ENCODE measurements at places on chromosomes 3 and 15.

DNA sequence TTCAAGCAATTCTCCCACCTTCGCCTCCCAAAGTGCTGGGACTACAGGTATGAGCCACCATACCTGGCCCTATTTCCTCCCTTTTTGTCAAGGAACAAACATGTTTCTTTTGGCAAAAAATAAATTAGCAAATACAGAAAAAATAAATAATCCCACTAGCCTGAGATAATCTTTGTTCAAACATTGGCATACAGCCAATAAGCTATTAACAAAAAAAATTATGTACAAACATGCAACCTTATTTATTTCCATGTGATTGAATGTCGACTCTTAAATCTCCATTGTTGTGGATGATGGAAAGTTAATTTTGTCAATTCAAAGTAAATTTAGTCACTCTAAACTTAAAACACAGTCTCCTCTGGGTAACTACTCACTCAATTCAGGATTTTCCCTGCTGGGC, 18.3 kb upstream of the IL16 start:
- no peak for DNase-seq

DNA sequence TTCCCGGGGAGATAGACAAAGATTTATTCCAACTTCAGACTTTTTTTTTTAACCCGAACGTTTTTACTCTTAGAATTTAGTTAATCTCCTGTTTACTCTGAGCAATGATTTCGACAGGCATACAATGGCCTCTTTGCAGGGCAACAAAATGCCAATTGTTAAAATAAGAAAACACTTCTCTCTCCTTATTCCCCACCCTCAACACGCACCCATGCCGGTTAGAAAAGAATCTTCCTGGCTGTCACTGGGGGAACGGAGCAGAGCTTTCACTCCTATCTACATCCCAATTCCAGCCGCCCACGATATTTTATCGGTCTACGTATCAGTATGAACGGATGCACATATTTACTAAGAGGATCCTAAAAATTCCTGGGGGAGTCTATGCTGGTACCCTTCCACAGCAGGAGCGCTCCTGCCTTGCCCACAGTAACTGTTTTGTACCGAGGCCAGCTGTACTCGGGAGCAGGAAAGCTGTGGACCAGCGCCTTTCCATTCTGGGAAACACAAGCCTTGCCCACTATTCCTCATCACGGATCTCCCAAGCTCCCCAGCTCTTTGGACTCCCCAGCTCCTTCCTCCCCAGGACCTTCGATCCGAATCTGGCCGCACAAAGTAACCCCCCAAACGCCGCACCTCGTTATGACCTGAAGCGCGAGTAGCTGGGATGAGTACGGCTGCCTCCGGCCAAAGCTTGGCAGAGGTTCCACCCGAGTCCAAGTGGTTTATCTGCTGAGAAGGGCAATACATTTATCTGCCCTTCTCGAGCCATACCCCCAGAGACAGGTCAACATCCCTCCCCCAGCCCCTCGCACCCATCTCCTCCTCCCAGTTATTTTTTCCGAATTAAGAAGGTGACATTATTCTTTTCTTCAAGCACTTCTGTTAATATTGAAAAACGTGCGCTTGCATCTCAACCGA, 2.2 kb upstream of the FOXB1 start:
- no peak for DNase-seq

GRCh38 chr15:47717036-47717612, at the start of gene SEMA6D:
Gene SEMA6D (plus strand): TSS chr15:47717505. CDS start chr15:47759799, 42,294 bp downstream.
- DNase-seq = peak; percentile 93

- peak; percentile 79 for DNase-seq
Observed at GRCh38 chr15:85485956-85486567, 105.7 kb downstream of the AKAP13 start.

DNA sequence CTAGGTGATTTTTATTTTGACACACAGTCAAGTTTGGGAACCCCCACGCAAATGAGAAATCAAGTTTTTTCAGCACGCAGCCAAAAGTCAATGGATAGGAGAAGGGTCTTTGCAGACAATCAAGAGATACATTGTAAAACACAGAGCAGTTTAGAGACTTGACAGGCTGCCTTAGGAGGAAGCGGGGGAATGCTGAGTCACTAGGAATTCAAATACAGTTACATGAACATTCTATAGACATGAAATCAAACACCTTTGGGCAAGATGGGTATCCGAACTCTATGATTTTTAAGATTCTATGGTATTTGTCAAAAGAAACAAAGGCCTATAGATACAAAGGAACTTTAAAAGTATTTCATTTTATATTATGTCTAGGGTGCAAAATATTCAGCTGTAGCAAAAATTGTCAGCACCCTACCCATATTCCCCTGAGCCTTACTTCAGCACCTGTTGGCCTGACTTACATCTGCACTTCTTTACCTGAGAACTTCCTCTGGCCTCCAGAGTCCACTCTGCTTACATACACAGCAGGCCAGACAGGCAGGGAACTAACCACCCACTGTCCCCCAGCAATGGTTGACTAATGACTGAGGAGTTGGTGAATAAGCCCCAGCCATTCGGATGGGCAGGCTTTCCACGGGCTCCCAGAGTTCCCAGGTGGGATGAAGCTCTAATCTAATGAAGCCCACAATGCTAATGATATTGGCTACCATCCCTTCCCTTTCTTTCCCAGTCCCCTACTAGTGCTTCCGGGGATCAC, 289.3 kb upstream of the RORA start:
- no peak for DNase-seq

- DNase-seq = no peak
Observed at GRCh38 chr15:33451385-33451784, 140.6 kb downstream of the RYR3 start.

GRCh38 chr3:100972867-100973266, 20.4 kb downstream of the ABI3BP start:
- no peak for DNase-seq

DNA sequence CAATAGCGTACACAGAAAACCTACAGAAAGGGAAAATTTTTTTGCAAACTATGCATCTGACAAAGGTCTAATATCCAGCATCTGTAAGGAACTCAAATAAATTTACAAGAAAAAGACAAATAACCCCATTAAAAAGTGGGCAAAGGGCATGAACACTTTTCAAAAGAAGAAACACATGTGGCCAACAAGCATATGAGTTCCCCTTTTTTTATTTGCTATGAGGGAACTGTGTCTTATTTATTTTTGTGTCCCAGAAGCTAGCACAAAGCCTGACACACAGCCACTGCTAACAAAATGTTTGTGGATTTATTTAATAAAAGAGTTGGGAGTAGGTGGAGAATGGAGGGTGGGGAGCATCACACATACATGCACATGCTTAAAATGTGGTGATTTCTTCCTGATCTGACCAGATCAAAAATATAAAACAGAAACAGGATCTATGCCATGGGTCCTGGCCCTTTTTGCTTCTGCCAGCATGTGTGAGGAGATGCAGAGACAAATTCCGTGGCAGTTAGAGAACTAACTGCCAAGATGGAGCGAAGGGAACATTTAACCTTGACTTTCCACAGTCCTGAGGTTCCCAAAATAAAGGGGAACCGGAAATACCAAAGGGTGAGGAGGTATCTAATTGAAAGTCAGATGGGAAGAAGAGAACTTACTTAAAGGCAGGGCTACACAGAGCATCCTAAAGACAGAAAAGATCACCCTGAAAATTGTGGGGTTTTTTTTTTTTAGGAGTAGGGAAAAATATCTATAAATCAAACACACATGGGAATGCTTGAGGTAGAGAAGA, at the start of gene TMEM202:
TSS of gene TMEM202 (plus strand) at position 510 of the 793 bp plus-strand sequence. CDS start at position 532, 22 bp downstream.
- DNase-seq = no peak

DNA sequence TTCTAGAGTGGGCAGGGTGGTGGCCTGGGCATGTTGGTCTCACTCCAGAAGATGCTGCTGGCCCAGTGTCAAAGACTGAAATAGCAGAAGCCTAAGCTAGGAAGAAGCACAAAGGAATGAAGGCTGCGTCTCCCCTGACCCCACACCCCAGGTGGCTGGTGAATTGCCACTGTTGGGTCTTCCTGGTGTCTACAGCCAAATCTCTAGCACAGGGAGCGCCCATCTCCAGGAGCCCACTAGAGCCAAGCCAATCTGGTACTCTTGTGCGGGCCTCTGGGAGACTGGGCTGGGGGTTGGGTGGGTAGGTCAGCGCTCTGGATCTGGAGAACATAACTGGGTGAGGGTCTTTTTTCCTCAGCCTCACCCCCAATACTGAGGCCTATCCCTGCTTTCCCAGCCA, 894 bp downstream of the TUSC2 start:
- DNase-seq = no peak

- no peak for DNase-seq
Observed at GRCh38 chr3:2635511-2635910, 474.7 kb downstream of the IL5RA start.

- no peak for DNase-seq
Observed at GRCh38 chr3:38129058-38129457, 7.9 kb downstream of the ACAA1 start.

GRCh38 chr3:151356794-151357462, 27.6 kb upstream of the P2RY13 start:
- no peak for DNase-seq

- DNase-seq = no peak
Observed at GRCh38 chr3:176697284-176697889, 499.9 kb downstream of the TBL1XR1 start.

GRCh38 chr3:48464713-48465221, 18.2 kb downstream of the ATRIP start:
- no peak for DNase-seq

GRCh38 chr15:24862726-24863521, 91.9 kb upstream of the SNRPN start:
- no peak for DNase-seq

DNA sequence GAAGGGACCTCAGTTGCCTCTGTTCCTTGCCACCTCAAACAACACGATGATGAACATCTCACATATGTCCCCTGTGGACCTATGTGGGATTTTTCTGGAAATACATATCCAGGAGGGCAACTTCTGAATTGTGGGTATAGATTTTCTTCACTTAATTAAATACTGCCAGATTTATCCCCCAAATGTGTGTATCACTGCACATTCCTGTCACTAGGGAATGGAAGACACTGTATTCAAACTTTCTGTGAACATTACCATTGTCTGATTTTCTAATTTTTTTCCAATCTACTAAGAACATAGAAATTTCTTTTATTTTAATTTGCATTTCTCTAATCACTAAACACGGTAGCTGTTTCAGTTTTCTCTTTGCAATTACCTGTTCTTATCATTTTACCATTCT, 102.0 kb upstream of the MRPS22 start:
- no peak for DNase-seq

DNA sequence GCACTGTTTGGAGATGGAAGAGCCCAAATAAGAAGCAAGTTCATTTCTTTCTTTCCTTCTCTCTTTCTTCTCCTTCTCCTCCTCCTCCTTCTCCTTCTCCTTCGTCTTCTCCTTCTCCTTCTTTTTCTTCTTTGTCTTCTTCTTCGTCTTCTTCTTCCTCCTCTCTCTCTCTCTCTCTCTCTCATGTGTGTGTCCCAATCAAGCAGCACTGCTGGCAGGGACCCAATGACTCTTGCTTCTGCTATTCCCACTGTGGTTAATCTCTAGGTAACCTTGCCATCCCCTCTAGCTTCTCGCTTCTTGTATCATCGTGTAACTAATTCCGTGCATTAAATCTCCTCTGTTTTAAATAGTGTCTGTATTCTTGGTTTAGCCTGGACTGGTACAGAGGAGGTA, 26.1 kb upstream of the ZNF280D start:
- DNase-seq = no peak

- DNase-seq = peak; percentile 3
Observed at GRCh38 chr3:48243886-48244285, 3.0 kb downstream of the ZNF589 start.

DNA sequence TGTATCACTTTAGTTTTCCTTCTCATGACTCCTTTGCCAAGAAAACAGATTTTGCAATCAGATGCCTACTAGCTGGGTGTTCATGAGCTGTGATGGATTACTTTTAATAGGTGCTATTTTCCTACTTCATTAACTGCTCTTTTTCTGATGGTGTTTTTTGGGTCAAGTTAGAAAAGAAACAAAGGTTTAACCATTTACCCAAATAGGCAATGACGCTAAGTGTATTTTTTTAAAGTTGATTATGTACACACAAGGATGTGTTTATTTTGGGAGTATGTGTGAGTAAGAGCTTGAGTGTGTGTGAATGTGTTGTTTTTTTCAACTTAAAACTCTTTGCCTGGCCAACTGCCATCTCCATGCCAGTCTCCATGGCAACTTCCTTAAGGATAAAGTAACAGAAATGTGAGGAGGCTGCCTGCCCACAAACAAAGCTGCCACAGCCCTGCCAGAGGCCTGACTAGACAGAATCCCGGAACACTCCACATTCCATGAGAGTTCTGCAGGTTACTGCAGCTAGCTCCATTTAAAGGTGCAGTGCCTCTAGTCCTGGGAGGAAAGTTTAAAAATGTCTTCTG, 215.6 kb upstream of the RBMS3 start:
- peak; percentile 83 for DNase-seq

- DNase-seq = no peak
Observed at GRCh38 chr3:90091549-90091948, 984.1 kb downstream of the EPHA3 start.

DNA sequence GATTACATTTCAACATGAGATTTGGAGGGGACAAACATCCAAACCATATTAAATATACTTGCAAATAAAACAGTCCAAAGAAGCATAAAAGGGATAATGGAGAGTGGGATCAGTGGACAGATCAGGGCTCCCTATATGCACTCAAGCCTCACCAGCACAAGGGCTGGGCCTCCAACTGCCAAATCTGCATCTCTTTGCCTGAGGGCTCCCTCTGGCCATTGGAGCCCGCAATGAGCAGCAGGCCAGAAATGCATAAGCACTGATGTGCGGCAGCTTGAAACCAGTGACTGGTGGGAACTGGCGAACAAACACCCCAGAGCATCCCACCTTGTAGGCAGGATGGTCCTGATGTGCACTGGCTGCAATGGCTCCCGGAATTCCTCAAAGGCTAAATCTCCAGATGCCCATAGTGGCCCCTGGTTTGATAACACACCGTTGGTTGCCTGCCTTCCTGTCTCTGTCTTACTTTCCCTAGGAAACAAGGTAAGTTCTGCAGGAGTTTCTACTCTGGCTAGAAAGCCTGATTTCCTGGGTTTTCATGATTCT, 55.9 kb upstream of the POMGNT2 start:
- no peak for DNase-seq

GRCh38 chr3:71132995-71133730, 450.4 kb downstream of the FOXP1 start:
- DNase-seq = peak; percentile 71

DNA sequence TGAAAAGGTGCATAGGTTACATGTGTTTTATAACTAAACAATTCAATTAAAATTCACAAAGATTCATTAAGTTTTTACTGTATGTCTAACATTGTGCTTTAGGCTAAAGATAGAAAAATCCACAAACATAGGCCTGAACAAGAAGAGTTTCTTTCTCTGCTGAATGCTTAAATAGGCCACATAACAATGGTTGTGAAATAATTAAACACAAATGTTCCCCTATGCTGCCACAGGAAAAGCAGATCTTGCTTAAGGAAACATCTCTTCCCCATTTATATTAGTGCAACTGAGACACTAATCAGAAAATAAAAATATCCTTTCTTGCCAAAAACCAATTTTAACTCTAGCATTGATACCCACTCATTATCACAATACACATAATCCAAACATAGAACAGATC, 725.4 kb upstream of the DPPA4 start:
- DNase-seq = no peak

Data from NCI-H2171 treated with DMSO at 0.1 percent for 48 hours (cell line).